A549 (cell line): ENCODE measurements at places on chromosomes 5 and 9.

DNA sequence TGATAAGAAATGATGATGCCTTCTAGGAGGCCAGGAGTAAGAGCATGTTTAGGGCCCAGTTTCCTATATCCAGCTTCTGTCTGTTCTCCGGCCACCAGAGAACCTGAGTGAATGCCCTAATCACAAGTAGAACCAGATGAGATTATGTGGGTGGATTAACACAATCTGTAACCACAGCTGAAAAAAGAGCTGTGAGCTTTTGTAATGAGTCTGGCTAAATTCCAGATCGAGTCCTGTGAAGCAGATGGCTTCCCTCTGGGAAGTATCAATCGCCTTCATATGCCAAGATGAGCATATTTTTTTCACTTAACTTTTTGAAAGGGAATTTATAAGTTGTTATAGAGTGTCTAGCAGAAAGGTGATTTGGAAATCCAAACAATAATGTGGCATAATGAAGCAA lies 99.8 kb downstream of the NNT start:
- no peak for DNase-seq

DNA sequence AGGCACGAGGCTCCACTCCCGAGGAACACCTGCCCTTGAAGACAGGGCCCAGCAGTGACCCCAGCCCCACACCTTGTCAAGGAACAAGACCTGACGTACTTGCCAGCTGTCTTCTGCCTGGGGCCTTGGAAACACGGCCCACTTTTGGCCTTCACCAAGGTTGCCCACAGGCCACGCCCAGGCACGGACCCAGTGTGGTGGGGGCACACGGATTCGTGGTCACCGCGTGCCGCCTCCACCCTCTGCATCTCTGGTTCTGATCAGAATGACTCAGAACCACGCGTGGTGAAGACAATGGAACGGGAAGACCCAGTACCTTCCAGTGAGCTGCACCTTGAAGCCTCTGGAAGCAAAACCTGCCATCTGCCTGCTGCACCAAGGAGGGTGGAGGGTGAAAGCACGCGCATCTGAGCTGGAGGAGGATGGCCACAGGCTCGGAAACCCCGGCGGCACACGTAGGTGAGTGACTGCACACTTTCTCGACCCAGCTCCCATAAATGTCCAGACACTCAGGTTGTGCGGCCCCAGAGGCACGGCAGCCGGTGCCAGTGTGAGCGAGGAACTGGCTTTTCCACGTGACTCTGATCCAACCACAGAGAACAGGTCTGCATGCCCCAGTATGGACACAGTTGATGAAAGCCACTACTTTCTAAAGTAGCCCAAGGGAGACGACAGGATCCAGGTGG lies 36.5 kb downstream of the LPCAT1 start:
- no peak for DNase-seq

DNA sequence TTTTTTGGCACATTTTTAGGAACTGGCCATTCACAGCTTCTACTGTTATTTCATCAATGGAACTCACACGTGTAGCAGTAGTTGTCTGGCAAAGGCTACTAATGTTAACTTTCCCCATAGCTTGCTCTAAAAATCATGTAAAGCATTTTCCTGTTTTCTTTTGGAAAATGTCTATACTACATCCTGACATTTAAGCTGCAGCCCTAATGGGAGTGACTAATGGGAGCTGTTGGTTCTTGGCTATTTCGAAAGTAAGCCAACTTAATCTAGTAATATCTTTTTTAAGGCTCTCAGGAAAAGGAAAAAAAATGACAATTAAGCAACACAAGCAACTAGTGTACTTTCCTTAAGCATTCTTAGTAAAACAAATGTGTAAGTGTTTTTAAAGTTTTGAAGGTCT lies 169.2 kb downstream of the SLC12A2 start:
- no peak for DNase-seq

DNA sequence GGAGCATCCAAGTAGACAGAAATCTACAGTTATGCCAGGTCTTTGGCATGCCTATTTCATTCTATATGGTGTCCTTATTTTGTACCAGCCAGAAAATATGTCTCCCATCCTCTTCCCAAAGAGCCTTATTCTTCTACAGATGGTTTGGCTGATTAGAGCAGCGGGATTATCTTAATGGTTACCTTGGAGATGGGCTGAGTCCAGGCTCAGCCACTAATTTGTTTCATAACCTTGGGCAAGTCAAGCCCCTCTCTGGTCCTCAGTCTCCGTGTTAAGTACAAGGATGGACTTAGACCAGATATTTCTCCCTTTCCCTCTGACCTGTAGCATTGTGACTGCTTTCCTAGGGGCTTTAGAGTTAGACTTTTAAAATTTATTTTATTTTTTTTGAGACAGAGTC lies 11.1 kb upstream of the GLE1 start:
- no peak for DNase-seq

- no peak for DNase-seq
Measured at GRCh38 chr9:27428551-27428950, 95.5 kb upstream of the IFNK start.

- DNase-seq: no peak
Measured at GRCh38 chr5:151384106-151384505, 36.7 kb upstream of the SLC36A2 start.

DNA sequence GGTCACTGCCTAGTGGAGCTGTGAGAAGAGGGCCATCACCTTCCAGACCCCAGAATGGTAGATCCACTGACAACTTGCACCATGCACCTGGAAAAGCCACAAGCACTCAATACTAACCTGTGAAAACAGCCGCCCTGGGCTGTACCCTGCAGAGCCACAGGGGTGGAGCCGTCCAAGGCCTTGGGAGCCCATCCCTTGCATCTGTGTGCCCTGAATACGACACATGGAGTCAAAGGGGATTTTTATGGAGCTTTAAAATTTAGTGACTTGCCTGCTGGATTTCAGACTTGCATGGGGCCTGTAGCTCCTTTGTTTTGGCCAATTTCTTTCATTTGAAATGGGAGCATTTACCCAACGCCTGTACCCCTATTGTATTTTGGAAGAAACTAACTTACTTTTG lies 62.4 kb upstream of the HTR4 start:
- DNase-seq: no peak

DNA sequence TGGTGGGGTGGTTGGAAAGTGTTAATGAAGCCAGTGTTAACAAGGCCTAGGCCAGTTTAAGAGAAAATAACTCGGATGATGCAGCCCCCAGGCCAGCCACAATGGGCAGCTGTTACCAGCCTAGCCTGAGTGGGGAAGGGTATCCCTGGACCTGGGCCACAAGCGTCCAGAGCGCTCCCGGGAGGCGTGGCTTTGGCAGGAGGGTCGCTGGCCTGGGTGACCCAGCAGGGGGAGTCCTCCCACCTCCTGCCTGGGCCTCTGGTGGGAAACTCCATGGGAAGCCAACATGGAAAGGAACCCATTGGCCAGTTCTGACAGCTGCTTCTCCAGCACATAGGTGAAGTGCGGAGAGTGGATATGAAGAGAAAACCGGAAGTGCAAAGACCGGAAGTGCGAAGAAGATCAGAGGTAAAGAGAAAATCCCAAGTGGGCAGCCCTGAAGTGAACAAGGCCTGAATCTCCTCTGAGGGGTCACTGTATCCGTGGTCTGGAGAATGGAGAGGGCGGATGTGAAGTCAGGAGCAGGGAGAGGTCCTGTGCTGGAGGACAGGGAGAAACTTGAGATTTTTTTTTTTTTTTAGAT lies 79.0 kb downstream of the ADCY2 start:
- no peak for DNase-seq

GRCh38 chr5:73641811-73642210 lies 15.8 kb downstream of the ARHGEF28 start:
- no peak for DNase-seq

- no peak for DNase-seq
Measured at GRCh38 chr9:21852754-21853153, 50.3 kb downstream of the MTAP start.

DNA sequence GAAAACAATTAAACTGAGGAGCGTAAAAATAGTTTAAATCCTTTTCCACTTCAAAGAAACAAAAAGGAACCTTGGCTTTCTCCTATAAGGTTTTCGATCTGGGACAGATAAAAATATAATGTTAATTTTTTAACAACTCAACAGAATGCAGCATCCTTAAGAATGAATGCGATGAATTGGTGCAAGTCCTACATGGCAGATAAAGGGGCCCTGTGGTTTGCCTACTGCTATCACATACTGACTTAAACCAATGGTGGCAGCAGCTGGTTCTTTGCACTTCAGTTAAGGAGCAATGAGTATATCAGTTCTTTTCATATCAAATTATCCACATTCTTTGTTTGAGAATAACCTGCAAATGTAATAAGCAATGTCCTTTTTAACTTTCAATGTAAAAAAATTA lies 12.4 kb upstream of the TYRP1 start:
- DNase-seq: no peak

DNA sequence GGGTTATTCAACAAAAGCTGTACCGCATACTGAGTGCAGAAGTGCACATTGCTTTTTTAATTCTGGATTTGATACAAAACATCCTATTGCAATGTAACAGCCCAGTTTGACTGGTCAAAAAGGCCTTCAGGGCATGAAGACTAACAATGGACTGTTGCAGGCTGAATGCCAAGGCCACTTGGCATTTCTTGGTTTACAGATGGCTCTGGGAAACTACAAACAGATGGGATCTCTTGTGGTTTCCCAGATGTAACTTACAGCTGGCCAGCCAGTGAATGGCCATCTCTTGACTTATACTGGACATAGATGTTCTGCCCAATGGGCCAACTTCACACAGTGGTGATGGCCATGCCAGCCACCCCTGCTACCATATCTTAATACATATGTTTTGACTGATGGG lies 36.8 kb downstream of the UGT3A2 start:
- DNase-seq: no peak

DNA sequence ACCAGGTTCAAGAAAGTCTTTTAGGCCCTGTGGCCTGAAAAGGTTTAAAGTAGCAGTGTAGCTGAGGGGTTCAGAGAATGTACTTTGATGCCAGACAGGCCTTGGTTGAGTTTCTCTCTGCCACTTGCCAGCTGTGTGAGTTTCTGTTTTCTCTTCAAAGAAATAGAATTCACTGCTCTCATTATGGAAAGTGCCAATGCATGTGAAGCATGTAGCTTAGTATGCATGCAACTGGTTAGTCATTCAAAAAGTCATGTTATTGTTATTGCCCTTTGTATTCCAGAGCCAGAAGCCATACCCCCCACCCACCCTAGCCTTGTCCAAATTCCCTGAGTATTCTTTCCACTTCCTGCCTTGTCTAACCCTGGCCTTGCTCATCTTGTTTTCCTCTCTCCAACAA lies 101.7 kb downstream of the ADRB2 start:
- DNase-seq: no peak

- DNase-seq: no peak
Measured at GRCh38 chr5:161098516-161098915, 246.5 kb upstream of the ATP10B start.

DNA sequence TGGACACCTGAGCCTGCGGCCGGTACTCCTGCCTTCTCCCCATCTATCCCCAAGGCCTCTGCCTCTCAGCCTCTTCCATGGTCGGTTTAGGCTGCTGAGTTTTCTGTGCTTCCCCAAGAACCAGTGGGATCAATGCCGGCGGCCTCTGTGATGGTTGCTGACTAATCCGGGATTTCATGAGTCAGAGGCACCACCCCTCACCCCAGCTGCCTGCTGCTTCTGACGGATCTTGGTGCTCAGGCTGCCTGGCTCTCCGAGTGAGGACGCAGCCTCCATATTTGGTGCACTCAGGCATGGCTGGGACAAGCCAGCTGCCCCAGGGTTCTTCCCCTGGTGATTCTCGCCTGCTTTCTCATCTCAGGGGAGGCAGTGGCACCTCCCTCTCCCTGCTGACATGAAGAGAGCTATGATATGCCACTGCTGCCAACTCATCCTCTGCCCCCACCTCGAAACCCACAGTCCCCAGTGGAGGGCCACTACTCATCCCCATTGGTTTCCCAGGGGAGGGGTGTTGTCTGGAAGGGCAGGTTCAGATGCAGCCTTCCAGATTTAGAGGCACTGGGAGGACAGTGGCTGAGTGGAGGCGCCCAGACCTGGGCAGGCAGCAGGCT lies 3.3 kb upstream of the MAN1B1 start:
- DNase-seq: peak; percentile 78

- DNase-seq: no peak
Measured at GRCh38 chr5:380701-381309, 59.3 kb downstream of the AHRR start.

GRCh38 chr5:123868881-123869280 lies 356.9 kb downstream of the CSNK1G3 start:
- no peak for DNase-seq

- no peak for DNase-seq
Measured at GRCh38 chr5:136084698-136085097, 47.9 kb upstream of the SMAD5 start.

- DNase-seq: no peak
Measured at GRCh38 chr9:112377087-112377486, 2.8 kb upstream of the HSDL2 start.

GRCh38 chr9:81499021-81499454 lies 190.3 kb downstream of the TLE1 start:
- DNase-seq: no peak

GRCh38 chr5:66129144-66129543 lies 15.0 kb upstream of the SREK1 start:
- no peak for DNase-seq

- no peak for DNase-seq
Measured at GRCh38 chr9:84722388-84722989, 53.0 kb downstream of the NTRK2 start.
